ENCODE measurements at places on chromosomes 1 and 21.
A peak's percentile ranks its signal among the peaks of the same experiment; 100 is the strongest.

GRCh38 chr1:66270119-66270812 is 263.7 kb upstream of the SGIP1 start:
- no peak for DNase-seq

- no peak for DNase-seq
Measured at GRCh38 chr1:68347415-68347814, 102.3 kb downstream of the RPE65 start.

- DNase-seq = no peak
Measured at GRCh38 chr1:43978264-43978550, 803 bp upstream of the B4GALT2 start.

DNA sequence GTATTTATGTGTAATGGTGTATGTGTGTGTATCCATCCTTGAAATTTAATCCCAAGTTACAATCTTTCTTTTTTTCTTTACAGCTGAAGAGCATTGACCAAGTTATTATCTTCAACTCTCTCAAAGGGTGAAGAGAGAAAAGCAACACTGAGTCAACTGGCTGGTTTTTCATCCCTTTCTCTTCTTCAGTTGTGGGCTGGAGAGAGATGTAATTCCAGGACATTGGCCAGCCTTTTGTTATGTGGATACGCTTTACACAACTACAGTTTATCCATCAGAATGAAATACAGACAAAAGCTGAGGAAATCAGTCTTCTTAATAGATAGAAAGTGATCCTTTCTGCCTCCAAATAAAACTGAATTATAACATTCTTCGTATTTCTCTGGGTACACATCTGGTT is 357.0 kb upstream of the NCAM2 start:
- no peak for DNase-seq

DNA sequence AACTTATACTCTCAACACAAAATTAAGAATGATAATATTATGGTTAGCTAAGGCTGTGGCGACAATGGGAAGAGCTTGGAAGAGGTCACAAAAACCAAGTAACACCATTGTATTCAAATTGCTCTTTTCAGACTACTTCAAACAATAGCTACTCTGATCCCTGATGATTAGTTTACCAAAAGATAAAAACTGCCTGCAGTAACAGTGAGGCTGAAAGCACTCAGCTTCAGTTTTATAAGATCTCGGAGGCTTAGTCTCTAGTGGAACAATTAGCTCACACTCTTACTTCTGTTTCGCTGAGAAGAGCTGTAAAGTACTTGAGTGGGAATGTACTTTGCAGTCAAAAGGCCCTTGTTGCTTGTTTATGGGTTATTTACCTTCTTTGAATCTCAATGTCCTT is 278.5 kb downstream of the LRRC7 start:
- peak; percentile 22 for DNase-seq

DNA sequence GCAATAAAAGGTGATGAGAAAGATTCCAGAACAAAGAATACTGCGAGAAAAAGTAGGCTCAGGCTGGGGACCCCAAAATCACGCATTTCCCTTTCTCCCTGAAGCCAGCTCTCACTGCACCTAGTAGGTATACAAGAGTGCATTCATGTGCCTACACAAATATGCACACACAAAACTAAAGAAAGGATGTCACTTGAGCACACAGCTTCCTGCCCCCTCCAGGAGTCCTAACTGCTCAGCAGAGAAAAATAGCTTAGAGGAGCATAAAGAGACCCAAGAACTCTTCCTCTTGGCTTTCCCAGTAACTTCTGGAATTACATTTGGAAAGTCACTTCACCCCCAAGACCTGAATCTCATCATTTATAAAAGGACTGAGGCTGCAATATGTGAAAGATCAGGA is 38.0 kb downstream of the JAK1 start:
- no peak for DNase-seq

DNA sequence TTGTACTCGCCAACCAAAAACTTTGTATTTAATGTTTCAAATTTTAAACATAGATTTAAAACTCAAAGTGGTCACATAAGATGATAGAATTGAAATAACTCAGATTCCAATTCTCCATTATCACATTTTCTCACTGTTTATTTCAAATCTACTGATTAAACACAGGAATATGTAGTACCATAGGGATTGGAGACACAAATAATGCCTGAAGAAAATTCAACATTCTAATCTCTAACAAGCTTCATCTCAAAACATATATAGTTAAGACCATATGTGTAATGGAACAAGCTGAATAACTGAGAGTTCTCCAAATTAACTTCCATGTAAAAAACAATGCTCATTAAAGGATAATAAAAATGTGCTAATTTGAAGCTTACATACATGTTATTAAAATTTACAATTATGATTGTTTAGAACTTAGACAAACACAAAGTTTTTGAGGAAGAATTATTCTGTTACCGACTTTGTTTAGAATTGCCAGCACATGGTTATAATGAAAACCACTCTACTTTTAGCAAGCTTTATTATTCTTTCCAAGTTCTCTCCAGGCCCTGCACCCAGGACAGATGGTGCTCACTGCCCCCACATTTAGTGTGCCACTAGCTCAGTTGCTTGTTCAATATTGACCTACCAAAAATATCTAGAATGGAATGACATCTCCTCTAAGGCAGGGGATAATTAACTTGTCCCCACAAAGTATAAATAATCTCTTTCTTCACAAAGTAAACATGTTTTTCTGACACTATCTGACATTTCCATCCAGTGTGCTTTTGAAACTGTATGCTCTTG is 467.2 kb downstream of the TTLL7 start:
- DNase-seq = no peak

- DNase-seq = no peak
Measured at GRCh38 chr1:83571536-83571935, 427.4 kb downstream of the TTLL7 start.

- DNase-seq = no peak
Measured at GRCh38 chr1:22717037-22717760, 6.6 kb downstream of the EPHB2 start.

DNA sequence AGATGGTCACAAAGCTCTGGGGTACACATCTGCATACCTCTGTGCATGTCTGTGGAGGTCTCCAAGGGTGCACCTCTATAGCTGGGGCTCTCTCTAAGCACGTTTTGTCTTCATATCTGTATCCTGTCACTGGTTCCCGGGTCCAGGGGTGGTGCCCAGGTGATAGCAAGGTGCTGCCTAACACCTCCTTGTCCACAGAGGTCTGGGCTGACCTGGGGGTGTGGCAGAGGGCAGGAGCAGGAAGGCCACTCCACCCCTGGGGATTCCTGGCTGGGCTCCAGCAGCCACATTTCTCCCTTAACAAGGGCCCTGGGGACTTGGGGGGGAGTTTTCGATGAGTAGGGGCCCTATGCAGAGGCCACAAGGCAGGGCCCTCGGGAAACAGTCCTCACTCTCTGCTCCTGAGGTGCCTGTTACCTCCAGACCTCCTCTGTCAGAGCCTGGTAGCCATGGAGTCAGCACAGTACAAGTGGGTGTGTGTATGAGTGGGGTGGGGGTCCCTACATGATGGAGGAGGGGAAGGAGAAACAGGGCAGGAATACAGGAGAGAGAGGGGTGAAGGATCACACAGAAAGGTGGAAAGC is 7.0 kb upstream of the CDCP2 start:
- no peak for DNase-seq
